ENCODE measurements at places on chromosomes 7 and 10.

GRCh38 chr7:156363751-156364150 is 276.8 kb upstream of the RNF32 start:
- no peak for DNase-seq

- no peak for DNase-seq
Observed at GRCh38 chr10:63727636-63728035, 206.4 kb downstream of the REEP3 start.

DNA sequence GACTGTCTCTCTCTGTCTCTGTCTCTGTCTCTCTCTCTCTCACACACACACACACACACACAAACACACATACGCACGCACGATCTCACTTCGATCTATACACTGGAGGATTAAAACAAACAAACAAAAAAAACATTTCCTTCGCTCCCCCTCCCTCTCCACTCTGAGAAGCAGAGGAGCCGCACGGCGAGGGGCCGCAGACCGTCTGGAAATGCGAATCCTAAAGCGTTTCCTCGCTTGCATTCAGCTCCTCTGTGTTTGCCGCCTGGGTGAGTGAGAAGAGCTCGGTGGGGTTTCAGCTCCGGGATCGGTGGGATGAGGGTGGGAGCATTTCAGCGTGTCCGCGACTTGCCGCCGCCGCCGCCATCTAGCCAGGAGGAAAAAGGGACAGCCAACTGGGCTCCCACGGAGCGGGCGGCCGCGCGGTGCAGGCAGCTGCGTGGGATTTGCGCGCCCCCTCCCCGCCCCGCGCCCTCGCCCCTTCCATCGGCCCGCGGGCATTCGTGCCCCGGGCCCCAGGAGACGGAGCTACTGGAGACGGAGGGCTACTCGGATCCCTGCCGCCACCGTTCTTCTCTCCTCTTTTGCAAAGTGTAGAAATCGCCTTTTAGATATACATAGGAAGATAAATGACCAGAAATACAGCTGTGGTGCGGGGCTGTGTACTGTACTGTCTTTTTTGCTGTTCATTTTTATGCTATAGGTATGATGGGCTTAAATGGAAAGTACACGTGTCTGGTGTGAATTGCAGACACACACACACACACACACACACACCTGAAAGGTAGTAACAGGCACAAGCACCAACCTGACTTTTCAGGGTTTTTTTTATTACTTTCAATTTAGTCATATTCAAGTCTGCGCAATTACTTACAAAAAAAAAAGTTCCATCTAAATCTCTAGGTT is 581 bp downstream of the PTPRZ1 start:
- peak; percentile 78 for DNase-seq

DNA sequence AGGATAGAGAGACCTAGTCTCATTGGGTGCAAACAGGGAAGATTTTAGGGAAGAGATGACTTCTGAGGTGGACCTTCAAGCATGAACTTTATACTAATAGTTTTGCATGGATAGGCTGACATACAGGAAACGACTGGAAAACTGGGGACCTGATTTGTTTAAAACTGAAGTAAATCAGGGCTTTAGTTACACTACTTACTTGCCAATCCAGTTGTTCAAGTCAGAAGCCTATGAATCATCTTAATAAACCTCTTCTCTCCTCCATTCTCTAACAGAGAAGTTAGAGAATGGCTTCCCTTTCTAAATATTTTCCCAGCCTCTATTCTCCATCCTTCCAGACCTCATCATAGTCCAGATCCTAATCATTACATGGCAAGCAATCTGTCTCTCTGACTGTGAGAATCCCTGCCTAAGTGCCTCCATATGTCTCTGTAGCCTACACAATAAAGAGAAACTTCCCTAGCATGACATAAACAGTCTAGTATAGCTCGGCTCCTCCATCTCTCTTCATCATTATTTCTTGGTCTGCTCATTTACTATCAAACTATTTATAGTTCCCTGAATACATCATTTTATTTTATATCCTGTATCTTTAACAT is 55.8 kb downstream of the PRKG1 start:
- DNase-seq, result no peak

DNA sequence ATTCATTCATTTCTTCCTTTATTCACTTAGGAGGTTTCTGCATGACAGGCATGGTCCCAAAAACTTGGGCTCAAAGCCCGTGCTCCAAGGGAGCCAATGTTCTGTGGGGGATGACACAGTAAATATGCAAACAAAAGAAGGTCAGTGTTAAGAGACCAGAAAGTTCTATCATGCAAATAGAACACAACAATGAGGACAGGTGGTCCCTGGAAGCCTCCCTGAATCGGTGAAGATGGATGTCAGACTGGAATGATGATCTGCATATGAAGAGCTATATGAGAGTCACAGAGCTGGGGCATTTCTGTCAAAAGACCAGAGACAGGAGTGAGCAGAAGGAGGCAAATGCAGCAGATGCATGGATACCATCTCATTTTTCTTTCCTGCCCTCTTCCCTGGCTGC is 129.0 kb downstream of the ABCA13 start:
- no peak for DNase-seq

DNA sequence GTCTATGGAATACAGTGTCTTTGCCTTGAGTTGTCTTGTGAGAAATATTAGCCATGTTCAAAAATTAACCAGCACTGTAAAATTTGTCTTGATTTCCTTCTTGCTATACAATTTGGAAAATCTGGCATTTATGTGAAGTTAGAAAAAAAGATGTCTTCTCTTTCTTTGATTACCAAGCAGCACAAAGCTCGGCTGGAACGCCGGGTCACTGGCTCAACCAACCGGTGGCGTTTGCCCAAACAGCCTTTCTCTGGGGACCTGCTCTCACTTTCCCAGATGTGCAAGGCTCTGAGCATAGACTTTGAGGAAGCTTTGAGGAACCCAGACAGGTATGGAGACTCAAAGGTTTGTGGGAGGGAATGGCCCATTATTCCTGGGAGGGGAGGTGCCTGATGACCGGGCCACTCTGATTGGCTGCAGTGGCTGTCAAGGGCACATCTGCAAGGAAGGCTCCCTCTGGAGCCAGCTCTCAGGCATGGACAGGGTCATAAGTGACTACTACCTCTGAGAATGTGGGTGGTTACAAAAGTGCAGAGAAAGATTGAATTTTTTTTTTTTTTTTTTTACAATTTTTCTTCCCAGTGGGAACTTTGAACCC is 5.6 kb downstream of the BTBD16 start:
- peak; percentile 84 for DNase-seq

DNA sequence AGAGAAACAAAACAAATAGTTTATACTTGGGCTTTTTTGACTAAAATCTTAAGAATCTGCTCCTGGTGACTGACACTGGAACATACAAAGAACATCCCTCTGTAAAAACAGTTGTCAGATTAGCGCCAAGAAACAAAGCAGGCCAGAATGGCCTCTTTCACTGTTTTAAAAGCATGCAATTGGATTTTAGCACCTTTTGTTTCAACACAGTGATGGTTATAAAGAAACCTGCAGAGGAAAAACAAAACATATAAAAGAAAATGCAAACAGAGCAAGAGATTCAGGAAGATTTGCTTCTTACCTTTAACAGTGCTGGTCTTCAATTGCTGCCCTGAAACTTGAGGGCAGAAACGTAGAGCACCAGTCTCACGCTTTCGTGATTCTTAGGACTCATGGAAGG is 652.2 kb upstream of the KCND2 start:
- DNase-seq, result no peak

DNA sequence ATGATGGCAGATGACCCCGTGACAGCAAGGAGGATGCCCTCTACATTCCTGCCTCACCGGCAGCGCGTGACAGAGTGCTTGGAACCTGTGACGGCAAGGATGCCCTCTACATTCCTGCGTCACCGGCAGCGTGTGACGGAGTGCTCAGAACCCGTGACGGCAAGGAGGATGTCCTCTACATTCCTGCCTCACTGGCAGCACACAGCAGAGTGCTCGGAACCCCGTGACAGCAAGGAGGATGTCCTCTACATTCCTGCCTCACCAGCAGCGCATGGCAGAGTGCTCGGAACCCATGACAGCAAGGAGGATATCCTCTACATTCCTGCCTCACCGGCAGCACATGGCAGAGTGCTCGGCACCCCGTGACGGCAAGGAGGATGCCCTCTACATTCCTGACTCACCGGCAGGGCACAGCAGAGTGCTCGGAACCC is 231.0 kb downstream of the DIP2C start:
- DNase-seq, result no peak

GRCh38 chr10:32210306-32211045 is 136.5 kb downstream of the EPC1 start:
- peak; percentile 63 for DNase-seq

DNA sequence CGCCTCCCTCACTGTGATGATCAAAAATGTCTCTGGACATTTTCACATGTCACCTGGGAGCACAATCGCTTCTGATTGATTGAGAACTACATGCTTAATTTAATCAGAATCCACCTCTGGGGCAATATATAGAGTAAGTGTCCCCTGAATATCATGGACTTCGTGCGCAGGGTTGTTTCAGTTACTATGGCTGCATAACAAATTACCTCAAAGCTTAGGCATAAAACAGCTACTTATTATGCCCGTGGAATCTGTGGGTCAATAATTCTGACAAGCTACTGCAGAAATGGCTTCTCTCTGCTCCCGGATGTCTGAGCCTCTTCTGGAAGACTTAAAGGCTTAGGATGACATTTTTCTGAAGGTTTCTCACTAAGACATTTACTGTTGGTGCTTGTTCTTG is 334.4 kb downstream of the GPR158 start:
- no peak for DNase-seq

DNA sequence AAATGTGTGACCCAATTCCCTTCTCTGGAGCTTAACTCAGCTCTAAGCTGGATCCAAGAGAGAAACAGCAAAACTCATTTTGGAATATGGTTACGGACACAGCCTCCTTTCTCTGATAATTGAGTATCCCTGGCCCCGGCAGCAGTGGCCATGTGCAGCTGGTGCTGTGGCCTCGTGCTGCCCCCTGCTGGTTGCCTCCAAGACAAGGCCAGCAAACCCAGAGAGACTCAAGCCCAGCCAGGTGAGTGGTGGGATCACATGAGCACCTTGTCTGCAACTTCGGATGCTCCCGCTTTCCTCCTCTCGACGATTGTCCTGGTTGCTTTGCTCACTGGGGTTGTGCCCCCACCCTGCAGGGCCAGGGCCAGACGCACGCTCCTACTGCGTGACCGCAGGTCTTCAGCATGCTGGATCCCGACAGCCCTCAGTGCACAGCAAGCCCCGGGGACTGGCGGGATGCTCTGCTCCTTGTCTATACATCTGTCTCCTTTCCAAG is 19.4 kb downstream of the SFTPD start:
- DNase-seq, result peak; percentile 95

DNA sequence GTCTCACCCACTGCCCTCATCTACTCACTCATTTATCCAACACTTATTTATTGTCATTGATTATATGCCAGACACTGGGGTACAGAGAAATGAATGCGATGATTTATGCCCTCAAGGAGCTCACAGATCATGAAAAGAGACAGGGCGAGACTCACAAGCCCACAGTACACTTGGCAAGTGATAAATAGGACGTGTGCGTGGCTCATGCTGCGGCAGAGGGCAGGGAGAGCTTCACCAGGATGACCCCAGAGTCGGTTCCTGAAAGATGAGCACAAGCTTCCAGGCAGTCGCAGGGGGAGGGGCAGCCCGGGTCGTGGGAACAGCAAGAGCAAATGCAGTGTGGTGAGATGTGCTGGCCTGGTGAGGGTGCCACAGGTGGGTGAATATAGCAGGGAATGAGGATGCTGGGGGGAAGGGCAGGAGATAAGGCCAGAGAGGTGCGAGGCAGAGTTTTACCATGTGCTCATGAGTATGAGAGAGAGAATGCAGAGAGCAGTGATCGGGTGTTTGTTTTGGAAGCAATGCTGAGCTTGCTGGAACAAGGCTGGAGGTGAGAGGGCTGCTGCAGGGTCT is 70.9 kb downstream of the ATXN7L1 start:
- peak; percentile 92 for DNase-seq

- DNase-seq, result no peak
Observed at GRCh38 chr10:79447911-79448731, 2.7 kb upstream of the ZCCHC24 start.

DNA sequence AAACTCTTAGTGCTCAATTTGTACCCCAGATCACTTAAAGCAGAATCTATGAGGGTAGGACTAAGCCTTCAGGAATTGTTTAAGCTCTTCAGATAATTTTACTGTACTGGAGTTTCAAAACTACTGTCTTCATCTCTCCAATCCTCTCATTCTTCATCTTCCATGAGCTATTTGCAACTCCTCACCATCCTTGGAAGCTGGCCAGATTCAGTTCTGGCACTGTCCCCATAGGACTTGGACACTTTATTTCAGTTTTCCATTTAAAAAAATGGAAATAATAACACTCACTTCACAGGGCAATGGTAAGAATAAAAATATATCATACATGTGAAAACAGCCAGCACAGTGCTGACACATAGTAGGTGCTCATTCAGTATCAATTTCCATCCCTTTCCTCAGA is 74.6 kb downstream of the PPP1R17 start:
- DNase-seq, result no peak

GRCh38 chr7:4270268-4270667 is 411.8 kb upstream of the FOXK1 start:
- DNase-seq, result no peak

- no peak for DNase-seq
Observed at GRCh38 chr10:83045731-83046130, 1093.6 kb upstream of the GHITM start.

GRCh38 chr7:156034397-156034796 is 222.1 kb upstream of the SHH start:
- peak; percentile 8 for DNase-seq

- no peak for DNase-seq
Observed at GRCh38 chr10:104250371-104250770, 4.3 kb upstream of the GSTO1 start.

DNA sequence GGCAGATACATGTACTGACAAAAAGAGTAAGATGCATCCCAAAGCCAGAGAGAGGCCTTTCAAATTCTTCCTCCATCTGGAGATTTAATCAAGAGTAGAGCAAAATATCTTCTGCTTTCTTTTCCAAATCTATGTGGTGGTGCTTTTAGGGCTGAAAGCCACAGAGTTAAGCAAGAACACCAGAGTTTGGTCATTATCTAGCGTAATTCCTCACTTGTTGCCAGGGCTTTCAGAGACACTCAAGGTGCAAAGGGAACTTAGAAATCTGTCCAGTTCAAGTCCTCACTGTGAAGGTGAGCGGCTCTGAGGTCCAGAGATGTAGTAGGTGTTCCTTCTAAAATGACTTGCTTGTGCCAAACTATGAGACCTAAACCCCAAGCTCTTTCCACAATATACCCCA is 10.9 kb upstream of the NFE2L3 start:
- no peak for DNase-seq

GRCh38 chr10:33573606-33574005 is 239.1 kb upstream of the NRP1 start:
- no peak for DNase-seq

All from endodermal cell (in vitro differentiated cells).